Activated CD8-positive, alpha-beta memory T cell treated with anti-CD3 and anti-CD28 coated beads for 24 hours (primary cell): ENCODE measurements at places on chromosomes 1 and 21.

GRCh38 chr1:27391511-27392095 is 819 bp upstream of the GPR3 start:
- DNase-seq: no peak

GRCh38 chr21:34771512-34772028 is 102.8 kb downstream of the CLIC6 start:
- no peak for DNase-seq

- no peak for DNase-seq
These were observed 35.1 kb downstream of the ZNF281 start for GRCh38 chr1:200374569-200375295.

GRCh38 chr21:33734291-33734690 is 92.0 kb downstream of the ITSN1 start:
- DNase-seq: no peak
